ENCODE measurements at places on chromosomes 11 and 22. TPM values are rescaled to one million over a fixed set of nuclear protein-coding genes. Genes with fewer than 3 reads are reported as not detected.

The PARVA gene
- total RNA-seq = 31.8 TPM

The RAB39A gene
- total RNA-seq = 0.07 TPM

The NRXN2 gene
- not detected for total RNA-seq

The CLTCL1 gene
- total RNA-seq = 4.4 TPM

The SNX32 gene
- total RNA-seq = 0.79 TPM

The ISX gene
- not detected for total RNA-seq

The ASCL2 gene
- not detected for total RNA-seq

The ALKBH8 gene
- 10.8 TPM for total RNA-seq

The FAT3 gene
- under 0.01 TPM for total RNA-seq

The CACNA1I gene
- total RNA-seq = not detected

The OR5B21 gene
- total RNA-seq = not detected

The IL17REL gene
- total RNA-seq = 0.04 TPM

The SEC14L6 gene
- total RNA-seq = not detected

The FOLR1 gene
- not detected for total RNA-seq

The CASP1 gene
- 6.7 TPM for total RNA-seq

The EIF3L gene
- total RNA-seq = 436 TPM

The OR51B5 gene
- total RNA-seq = not detected

The FOSL1 gene
- total RNA-seq = 11.5 TPM

The CYP2R1 gene
- 14.2 TPM for total RNA-seq

The SPTBN2 gene
- total RNA-seq = 34.0 TPM

The EPS8L2 gene
- total RNA-seq = 2.0 TPM

The SEZ6L gene
- not detected for total RNA-seq

The MRGPRX3 gene
- not detected for total RNA-seq

The ZFPL1 gene
- total RNA-seq = 34.6 TPM

The GTF2H1 gene
- 52.4 TPM for total RNA-seq

The TYR gene
- total RNA-seq = not detected

The C11orf52 gene
- not detected for total RNA-seq

The HBB gene
- not detected for total RNA-seq

The KCNA4 gene
- not detected for total RNA-seq

The MS4A6A gene
- total RNA-seq = 0.60 TPM

The NDUFS3 gene
- 92.4 TPM for total RNA-seq

The PNPLA3 gene
- total RNA-seq = 2.8 TPM
